ENCODE measurements at places on chromosomes 1 and 21.

DNA sequence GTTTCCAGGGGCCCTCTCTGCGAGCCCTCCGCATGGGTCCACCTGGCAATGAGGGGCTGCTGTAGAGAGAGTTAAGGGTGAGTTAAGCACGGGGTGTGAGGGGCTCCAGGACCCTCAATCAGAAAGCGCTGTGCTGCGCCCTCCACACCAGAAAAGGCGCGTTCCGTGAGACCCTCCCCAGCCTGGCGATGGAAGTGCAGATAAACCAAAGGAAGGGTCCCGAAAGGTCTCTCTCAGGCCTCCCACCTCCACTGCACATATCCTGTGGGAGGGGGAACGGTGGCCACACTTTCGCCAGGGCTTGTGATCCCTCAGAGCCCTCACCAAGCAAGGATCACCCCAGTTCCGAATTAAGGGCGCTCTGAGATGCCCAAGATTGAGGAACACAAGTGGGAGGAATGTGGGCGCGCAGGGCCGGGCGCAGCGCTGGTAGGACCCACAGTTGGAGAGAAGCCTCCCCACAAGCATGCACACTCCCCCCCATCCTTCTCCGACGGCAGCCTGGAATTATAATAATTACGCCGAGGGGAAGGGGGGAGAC, 1.1 kb downstream of the WNT3A start:
- DNase-seq, result no peak

DNA sequence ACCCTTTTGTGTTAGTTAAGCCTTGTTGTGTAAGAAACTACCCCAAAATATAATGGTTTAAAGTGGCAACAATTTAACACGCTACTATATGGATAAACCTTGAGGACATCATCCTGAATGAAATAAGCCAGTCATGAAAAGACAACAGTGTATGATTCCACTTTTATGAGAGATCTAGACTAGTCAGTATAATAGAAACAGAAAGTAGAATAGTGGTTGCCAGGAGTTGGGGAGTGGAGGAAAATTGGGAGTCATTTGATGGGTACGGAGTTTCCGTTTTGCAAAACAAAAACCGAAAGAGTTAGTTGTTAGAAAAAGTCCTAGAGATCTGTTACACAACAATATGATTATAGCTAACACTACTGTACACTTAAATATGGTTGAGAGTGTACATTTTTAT, 16.0 kb upstream of the CHIA start:
- no peak for DNase-seq

GRCh38 chr1:12565966-12566352, 52.1 kb downstream of the DHRS3 start:
- DNase-seq, result no peak

DNA sequence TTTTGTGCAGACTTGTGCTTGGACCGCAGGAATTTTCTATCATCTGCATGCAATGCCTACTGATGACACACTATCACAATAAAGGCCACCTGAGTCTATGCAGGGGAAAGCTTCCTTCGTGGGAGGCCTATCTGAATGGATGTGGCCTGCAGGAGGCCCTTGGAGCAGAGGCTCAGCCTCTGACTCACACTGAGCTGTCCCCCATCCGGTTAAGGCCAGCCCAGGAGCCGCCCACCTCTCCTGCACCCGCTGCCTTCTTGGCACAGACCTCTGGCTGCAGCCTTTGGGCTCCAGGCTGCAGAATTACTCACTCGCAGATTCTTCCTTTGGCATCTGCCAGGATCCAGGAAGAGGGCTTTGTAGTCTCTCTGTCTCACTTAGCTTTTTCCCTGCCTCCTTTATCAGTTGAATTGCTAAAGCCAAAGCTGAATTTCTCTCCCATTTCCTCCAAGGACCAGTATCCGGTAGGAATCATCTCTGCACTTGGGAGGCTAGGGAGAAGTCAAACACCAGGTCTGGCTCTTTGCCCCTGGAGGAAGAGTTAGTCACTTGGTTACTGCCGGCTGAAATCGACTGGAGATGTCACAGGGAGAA, 65.1 kb upstream of the JUN start:
- no peak for DNase-seq

- DNase-seq, result peak; percentile 76
Observed at GRCh38 chr1:153734396-153735089, 6.7 kb downstream of the INTS3 start.

GRCh38 chr1:17335821-17336710, 28.1 kb downstream of the PADI4 start:
- peak; percentile 47 for DNase-seq

GRCh38 chr1:12508849-12509248, 109.2 kb downstream of the DHRS3 start:
- DNase-seq, result no peak

DNA sequence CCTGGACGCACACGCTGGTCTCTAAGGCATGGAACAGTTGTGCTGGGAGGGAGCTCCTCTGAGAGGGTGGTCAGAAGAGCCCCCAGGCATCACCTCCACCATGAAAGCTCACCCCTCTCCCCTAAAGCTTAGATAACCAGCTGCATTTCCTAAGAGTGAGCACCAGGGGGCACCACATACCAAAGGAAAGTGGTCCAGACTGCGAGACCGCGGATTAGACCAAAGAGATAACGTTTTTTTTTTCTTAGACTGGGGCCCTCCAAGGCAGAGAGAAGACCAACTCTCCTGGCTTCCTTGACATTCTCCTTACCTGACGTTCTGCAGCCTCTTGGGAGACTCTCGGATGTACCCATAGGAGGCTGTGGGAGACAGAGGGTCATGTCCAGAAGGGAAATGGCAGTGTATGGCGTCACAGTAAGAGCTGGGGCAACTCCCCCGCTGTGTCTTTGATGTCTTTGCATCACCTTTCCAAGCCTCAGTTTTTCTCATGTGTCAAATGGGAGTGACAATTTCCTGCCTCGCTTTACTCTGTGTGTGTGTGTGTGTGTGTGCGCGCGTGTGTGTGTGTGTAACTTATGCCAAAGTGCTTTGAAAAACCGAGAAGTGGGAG, 12.3 kb upstream of the IFNLR1 start:
- peak; percentile 47 for DNase-seq

- no peak for DNase-seq
Observed at GRCh38 chr1:180278194-180278515, 48.1 kb downstream of the LHX4 start.

- no peak for DNase-seq
Observed at GRCh38 chr1:220336391-220337031, 64.3 kb upstream of the RAB3GAP2 start.

DNA sequence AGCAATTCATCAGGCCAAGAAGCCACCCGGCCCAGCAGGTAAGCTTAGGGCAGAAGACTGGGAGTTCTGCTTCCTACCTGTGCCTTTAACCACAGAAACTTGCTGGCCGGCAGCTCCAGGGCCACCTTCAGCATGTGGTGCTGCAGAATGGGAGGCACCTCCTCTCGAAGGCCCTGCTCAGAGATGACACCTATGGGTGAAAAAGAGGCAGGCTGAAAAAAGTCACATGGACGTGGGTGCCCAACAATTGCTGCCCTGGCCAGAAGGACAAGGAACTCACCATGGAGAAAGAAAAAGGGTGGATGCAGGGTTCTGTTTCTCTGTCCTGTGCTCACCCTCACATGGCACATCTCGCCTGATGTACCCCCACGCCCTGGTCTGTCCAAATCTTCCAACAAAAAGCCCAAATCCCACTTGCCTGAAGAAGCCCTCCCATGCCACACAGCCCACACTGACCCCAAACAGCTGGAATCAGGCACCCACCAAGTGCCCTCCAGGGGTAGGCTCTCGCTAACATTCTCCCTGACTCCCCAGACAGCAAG, 33.0 kb downstream of the URB1 start:
- no peak for DNase-seq
